ENCODE measurements at places on chromosomes 5 and 9.

DNA sequence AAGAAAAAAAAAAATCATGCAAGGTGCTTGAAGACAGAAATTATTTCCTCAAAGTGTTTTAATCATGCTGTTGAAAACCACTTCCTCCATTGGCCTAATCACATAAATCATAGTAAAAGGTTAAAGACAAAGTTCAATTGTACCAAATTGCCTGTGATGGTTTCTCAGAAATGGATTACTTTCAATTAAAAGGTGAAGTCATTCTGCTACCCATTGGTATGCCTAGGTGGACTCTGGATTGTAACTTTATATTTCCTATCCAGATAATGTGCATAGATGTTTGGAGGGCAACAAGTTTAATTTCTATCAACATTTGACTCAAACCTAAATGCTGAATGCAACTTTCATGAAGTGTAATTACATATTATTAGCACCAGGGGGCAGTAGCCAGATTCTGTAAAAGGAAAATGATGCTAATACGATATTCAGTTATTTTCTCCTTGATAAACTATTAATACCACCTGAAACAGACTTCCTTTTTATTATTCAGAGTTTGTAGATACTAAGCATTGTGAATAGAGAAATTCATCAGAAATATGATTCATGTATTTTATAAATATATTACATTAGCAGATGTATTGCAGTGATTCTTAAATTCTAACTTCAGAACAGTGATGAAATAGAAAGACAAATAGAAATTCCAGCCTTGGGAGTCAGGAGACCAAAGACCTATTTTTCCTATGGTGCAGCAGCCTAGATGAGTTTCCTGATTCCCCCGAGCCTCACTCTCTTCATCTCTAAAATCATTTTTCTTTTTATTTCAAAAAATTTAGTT is 148.2 kb downstream of the CAAP1 start:
- DNase-seq = no peak

GRCh38 chr5:137995077-137995748 is 37.7 kb downstream of the FAM13B start:
- no peak for DNase-seq

GRCh38 chr9:129414993-129415941 is 205.6 kb downstream of the C9orf50 start:
- no peak for DNase-seq

DNA sequence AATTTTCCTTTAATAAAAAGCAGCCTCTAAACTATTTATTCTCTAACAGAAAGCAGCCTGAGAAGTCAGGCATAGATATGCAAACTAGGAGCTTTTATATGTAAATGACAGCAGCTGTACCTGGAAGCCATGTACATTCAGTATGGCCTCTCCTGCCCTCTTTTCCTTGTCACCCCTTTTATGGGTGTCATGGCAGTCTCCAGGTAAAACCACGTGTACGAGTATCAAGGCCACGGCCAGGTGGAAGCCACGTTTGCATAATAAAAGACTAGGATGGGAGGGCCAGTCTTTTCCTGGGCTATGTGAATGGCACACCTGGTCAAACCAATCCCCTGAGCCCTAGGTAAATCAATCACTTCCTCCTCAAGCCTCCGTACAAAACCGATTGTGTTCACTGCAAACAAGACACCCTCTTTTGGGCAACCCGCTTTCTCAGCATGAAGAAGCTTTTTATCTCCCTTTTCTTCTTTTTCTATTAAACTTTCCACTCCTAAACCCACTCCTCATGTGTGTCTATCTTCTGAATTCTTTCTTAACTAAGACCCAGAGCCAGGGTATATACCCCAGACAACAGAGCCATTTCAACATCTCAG is 419.5 kb upstream of the CTNND2 start:
- no peak for DNase-seq

- no peak for DNase-seq
Measured at GRCh38 chr5:170865622-170866021, 3.8 kb downstream of the RANBP17 start.

DNA sequence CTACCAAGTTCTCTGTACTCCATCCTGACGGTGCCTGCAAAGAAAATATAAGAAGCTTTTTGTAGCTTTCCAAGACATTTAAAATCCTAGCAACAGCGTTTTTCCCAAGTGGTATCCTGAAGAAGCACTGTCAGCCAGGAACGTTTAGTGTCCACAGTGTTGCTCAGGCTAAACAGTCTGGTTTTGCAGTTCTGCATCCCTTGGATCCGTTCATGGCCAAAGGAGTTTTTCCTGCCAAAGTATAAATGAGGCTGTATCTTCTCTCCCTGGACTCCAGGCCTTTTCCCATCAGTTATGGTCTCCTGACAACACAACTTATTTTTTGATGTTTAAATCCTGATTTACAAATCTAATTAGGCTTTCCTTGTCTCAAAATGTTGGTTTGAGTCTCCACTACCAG is 925.8 kb downstream of the TLE1 start:
- DNase-seq = no peak

DNA sequence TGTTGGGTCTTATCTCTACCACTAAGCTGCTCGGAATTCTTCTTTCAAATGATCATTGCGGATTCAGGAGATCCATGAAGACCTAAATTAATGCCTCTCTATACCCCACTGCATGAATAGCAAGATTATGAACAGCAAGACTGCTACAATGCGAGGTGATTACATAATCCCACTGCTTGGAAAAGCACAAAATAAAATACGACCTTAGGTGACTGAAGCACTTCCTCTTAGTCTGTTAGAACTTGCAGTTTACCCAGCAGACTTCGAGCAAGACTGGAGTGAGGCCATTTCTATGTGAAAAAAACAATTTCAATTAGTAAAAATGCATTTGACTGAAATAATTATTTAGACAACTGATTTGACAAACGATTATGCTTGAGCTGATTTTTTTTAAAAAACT is 59.8 kb downstream of the SH3RF2 start:
- no peak for DNase-seq

- DNase-seq = no peak
Measured at GRCh38 chr9:93093127-93093876, 2.7 kb upstream of the CARD19 start.

GRCh38 chr9:114143234-114143633 is 12.1 kb upstream of the COL27A1 start:
- DNase-seq = no peak

DNA sequence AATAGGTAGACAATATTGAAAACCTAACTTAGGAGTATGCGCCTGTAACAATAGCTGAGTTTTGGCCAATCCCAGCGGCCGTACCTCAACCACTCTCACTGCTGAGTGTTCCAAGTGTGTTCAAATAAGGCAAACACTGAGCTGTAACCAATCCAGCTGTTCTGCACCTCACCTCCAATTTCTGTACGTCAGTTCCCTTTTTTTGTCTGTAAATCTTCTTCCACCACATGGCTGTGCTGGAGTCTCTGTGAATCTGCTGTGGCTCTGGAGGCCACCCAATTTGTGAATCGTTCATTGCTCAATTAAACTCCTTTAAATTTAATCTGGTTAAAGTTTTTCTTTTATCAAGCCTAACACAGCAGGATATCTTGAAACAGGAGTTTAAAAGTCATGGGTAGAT is 116.3 kb downstream of the SLC28A3 start:
- DNase-seq = no peak

DNA sequence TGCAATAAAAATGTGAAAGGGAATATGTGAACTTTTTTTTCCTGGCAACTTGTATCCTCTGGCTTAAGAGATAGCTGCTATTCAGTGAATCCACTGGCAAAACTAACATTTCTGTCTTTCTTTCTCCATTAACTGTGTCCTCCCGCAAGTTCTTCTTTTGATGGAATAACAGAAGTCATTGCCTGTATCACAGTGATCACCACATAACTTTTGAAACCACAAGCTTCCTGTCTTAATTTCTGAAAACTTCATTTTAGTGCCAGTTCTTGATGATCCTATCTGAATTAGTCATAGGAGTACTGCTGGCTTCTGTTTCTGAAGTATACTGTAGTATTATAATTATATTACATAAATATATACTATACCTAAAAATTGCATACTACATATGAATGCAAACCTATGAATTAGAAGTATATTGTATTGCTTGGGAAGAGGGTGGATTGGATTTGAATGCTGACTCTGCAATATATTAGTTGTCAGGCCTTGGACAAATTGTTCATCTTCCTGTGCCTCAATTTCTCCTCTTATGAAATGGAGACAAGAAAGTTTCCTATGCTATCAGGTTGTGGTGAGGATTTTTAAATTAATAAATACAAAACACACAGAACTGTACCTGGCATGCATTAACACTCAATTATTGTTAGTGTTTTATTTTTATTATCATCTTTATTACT is 441.6 kb downstream of the CETN3 start:
- DNase-seq = no peak

- no peak for DNase-seq
Measured at GRCh38 chr5:12845549-12846159, 941.4 kb upstream of the CTNND2 start.

DNA sequence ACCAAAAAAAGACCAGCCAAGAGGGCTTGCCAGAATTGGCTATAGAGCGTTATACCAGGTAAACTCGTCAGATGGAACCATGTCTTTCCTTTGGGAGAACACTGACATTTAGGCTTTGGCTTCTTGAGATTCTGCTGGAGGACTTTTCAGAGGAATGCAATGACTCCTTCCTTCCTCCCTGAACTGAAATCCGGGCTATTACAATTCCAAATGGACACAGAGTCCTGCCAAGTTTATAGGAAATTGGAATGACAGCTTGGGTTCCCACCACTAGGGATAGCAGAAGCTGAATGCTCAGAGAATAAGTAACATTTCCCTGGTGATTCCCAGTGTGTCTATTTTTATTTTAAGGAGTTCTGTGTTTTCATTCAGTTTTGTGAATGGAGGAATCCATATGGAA is 143.0 kb downstream of the FGF1 start:
- DNase-seq = no peak

GRCh38 chr9:110092792-110093191 is 115.2 kb downstream of the C9orf152 start:
- DNase-seq = no peak

- no peak for DNase-seq
Measured at GRCh38 chr5:148645527-148645926, 8.8 kb downstream of the HTR4 start.

GRCh38 chr5:59999056-59999455 is 105.5 kb upstream of the PDE4D start:
- DNase-seq = no peak

DNA sequence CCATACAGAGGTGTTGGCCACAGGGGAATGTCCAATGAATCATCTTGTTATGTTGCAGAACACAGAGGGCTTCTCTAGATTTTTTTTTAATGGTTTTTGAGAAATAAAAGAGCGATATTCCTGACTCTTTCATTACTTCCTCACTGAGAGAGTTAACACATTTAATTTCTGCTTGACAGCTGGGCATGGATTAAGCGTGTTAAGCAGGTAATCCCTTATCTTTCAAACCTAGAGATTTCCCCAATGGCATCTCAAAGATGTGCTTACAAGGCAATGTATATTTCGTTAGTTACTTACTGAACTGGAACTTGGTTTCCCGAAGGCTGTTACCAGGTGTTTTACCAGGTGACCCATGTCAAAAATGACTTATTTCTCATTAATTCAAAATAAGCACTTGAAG is 21.8 kb upstream of the ADCY2 start:
- no peak for DNase-seq

DNA sequence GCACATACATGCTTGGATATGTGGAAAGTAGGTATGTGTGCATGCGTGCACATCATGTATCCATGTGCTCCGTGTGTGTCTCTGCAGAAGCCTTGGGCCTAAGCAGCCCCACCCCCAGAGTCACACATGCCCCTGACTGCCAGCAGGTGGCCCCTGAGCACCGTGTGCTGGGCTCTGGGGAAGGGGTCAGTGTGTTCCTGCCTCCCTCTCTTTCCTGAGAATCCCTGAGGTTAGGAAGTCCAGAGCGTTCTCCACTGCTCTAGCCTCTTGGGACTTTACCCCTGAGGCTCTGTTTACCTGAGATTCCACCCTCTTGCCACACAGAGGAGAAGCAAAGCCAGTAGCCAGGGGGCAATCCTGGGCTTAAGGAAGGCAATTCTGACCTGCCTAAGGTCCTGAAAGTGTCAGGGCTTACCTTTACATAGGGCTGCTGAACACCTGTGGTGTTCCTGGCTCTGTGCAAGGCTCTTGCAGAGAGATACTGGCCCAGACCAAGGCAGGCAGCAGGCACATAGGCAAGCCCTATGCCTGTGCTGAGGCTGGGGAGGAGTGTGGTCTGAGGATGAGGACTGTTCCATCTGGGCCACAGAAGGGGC is 207.3 kb downstream of the TMEM38B start:
- DNase-seq = no peak

- DNase-seq = no peak
Measured at GRCh38 chr5:61333321-61333953, 1.4 kb downstream of the ZSWIM6 start.

DNA sequence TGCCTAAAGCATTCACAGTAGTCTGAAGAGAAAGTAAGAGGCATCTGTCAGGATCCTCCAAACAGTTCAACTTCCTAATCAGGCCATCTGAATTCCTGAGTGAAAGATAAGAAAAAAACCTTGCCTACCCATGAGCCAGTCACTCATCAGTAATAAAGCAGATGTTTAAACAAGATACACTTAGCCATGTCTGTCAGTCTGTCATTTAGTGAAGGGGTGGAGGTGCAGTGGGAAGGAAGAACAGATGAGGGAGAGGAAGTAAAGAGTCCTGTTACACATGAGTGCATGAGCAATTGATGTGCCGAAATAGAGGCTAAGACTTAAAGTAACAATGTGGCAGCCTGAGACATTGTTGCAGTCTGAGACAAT is 29.9 kb upstream of the DMRTA1 start:
- DNase-seq = no peak

DNA sequence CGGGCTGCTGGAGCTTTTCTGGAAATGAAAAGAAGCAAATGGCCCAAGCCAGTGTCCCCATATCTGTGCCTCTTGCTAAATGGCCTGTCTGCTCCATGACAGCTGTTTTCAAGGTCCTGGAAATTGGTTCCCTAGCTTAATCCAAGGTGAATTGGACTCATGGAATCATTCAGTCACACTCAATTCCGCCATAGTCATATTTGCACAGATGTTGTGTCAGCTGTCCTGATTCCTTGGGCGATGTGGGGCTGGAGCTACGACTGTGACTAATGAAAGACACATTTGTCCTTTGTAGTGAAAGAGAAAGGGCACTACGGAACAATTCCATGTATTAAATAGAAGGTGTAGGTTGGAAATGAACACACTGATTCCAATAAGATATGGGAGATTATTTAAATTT is 102.9 kb upstream of the MEGF10 start:
- no peak for DNase-seq

GRCh38 chr9:19386502-19387044 is 6.5 kb upstream of the RPS6 start:
- DNase-seq = no peak

DNA sequence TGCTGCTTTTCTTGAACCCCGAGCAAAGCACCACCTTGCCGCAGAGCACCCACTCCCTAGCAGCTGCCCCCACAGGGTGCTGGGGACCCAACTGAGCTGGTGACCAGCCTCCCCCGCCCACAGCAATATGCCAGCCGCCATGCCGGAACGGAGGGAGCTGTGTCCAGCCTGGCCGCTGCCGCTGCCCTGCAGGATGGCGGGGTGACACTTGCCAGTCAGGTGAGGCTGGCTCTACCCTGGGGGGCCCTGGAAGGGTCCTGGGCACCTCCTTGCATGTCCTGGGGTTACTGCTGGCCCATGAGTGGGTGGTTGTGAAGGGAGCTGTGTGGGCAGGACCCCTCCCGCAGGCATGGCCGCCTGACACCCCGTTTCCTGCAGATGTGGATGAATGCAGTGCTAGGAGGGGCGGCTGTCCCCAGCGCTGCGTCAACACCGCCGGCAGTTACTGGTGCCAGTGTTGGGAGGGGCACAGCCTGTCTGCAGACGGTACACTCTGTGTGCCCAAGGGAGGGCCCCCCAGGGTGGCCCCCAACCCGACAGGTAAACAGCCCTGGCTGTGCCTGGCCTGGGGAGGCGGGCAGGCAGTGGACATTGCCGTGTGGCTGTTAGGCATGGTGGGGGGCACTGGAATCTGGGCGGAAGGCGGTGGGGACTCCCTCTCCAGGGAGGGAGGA is 7.2 kb downstream of the EGFL7 start:
- DNase-seq = no peak
